H1 (cell line): ENCODE measurements at places on chromosomes 7 and 10. TPM values are rescaled to one million over a fixed set of nuclear protein-coding genes. Genes with fewer than 3 reads are reported as not detected.

The SEC61G gene
- 142 and 156 TPM in 2 replicates for total RNA-seq

The TAS2R41 gene
- not detected in 2 replicates for total RNA-seq

The ADCY1 gene
- 25.9 and 26.9 TPM in 2 replicates for total RNA-seq

The PSAP gene
- 386 and 388 TPM in 2 replicates for total RNA-seq

The FOXI2 gene
- 1.0 and 1.4 TPM in 2 replicates for total RNA-seq

The ITIH2 gene
- total RNA-seq = not detected in 2 replicates

The MKX gene
- 0.92 and 1.3 TPM in 2 replicates for total RNA-seq

The INA gene
- 17.4 and 18.1 TPM in 2 replicates for total RNA-seq

The GPR37 gene
- 15.5 and 17.4 TPM in 2 replicates for total RNA-seq

The ZNF25 gene
- 0.78 and 1.3 TPM in 2 replicates for total RNA-seq

The MACC1 gene
- 17.1 and 17.2 TPM in 2 replicates for total RNA-seq

The PKD2L1 gene
- total RNA-seq = 0.17 and 0.20 TPM in 2 replicates

The GIMAP7 gene
- total RNA-seq = not detected in 2 replicates

The PLEKHA8 gene
- total RNA-seq = 42.0 and 44.0 TPM in 2 replicates

GRCh38 chr7:86629-87028 lies 105.7 kb upstream of the FAM20C start:
- DNase-seq = no peak

- DNase-seq = no peak
These were observed 71.8 kb downstream of the ZNF438 start for GRCh38 chr10:30959836-30960210.

DNA sequence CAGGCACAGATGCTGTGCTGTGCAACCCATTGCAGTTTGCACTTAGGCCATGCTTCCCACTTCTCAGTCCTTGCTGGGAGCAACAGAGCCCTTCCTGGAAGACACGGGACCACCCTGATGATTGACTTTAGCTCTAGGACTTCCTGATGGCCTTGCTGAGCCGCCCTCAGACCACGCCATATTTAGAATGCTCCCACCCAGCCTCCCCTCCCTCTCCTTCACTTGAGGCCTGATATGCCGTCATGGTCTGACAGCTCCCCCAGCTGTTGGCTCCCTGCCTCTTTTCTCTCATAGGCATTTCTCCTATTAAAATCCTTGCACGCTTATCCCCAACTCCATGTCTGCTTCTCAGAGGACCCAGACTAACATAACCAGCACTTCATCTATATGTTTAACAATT lies 29.4 kb upstream of the GATAD1 start:
- no peak for DNase-seq

- DNase-seq = no peak
These were observed 251.9 kb upstream of the TCERG1L start for GRCh38 chr10:131563411-131563810.

- no peak for DNase-seq
These were observed 280.0 kb downstream of the REEP3 start for GRCh38 chr10:63801166-63801565.

GRCh38 chr7:95950698-95951097 lies 178.3 kb downstream of the DYNC1I1 start:
- no peak for DNase-seq

DNA sequence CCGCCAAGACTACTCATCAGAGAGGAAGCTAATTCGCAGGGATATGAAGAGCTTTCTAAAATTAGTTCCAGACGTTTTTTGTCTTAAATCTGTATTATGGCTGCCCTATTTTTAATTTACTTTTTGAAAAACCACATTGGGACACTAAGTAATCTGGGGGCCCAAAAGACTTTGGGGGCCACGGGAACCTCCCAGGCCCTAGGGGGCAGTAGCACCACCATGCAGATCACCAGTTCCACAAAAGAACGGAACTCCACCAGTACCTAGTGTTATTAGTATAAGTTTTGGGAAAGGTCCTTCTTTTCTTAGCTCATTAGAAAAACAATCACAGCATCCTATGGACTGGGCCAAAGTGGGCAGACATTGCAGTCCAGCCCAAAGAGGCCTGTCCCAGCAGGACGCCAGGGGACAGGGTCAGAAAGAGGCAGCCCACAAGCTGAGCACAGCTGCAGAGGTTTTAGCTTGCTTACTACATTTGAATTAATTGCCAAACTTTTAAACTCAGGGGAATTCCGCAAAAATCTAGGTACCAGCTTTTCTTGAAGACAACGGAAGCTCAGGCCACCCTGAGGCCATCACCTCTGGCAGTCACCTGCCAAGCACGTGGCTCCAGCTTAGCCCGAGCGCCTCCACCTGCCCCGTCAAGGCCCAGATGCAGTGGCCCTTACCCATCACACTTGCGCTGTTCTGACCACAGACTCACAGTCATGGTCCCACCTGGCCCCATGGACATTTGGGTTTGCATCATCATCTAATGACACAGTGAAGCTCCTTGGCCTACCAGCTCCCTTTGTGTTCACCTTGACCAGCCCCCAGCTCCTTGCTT lies 74.8 kb downstream of the PARP12 start:
- no peak for DNase-seq

DNA sequence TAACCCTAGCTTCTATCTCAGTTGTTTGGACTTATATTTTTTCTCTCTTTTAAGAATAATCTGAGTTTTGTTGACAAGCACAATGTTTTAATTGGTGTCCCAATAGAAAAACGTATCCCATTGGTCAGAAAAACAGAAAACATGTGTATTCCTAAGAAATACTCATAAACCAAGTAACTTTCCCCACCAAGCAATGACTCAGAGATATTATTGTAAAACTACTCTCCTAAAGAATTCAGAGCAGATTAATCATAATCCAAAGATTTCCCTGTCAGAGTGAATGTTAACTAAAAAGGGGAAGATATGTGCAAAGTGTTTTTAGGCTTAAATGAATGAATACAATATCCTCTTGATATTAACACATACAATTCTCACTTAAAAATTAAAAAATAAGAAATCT lies 29.4 kb upstream of the MBL2 start:
- no peak for DNase-seq

DNA sequence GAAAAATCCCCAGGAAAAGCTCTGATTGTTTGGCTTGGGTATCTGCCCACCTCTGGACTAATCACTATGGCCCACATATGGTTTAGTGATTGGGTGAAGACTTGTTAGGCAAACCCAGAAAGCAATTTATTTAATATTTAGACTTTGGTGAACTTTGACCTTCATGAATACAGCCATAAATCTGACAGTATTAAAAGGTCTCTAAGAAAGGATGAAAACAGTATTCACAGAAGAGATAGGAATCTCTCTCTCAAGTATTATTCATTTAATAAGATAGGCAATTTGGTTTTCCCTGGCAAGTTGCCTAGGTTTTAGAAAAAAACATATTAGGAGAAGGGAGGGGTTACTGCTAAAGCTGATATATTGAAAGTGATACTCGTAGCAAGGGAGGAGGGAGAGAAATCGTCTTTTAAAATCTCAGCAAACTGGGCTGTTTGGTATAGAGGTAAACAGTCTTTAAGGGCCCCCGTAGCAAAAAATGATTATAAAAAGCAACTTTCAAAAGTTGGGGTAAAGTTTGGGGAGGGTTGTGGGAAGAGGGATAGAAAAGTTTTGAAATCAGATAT lies 57.1 kb downstream of the LSMEM1 start:
- no peak for DNase-seq

GRCh38 chr10:17859492-17860156 lies 50.5 kb downstream of the MRC1 start:
- no peak for DNase-seq

DNA sequence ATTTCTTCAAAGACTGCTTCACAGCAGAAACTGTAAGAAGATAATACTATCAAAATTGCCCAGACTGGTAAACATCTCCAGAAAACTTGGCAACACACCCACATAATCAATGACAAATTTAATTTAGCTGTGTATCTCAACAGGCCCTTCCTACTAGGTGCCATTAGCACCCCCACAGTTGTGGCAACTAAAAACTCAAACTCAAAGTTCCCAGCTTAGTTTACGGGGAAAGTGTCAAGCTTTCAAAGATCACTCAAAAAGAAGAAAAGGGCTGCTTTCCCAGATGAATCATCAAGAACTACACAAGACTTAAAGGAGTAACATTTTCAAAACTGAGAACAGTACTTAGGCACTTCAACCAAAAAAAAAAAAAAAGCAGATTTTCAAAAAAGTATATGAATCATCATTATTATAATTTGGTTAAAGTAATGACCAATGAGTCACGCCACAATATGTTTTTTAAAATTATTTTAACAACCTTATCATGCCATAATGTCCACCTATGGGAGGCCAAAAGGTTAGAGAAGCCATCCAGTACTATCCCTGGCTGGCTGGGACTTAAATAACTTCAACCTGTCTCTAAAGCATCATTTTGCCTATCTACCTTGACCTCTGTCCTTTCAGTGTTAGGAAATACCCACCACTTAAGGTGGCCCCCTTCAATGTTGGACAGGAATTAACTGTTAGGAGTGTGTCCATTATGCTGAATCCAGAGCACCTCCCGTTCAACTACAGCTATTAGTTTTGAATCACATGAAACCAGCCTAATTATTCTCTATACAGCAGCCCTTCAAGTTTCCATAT lies 90.8 kb downstream of the ZFAND4 start:
- no peak for DNase-seq

- DNase-seq = no peak
These were observed 1.2 kb downstream of the TECPR1 start for GRCh38 chr7:98250789-98251188.

DNA sequence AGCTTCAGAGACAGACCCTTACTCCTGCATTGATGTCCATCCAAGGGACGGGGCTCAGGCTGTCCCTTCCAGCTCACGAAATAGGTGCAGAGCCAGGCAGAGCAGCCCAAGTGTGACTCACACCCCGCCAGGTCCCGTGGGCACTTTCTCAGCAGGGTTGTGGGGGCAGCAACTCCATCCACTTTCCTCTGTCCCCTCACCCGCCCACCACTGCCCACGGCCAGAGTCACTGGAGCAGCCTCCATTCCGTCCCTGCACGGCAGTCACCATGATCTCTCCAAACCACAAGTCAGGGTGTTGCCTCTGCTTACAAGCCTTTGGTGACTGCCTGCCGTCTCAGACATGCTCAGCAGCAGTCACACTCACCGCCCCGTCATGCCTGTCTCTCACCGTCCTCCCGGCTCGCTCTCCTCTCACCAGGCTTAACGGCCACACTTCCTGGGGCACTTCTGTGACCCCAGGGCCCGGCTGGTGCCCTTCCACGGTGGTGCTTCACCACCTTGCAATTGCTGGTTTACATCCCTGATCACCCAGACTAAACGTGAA lies 39.3 kb downstream of the CALML3 start:
- DNase-seq = no peak

- no peak for DNase-seq
These were observed 161.8 kb downstream of the ETV1 start for GRCh38 chr7:13827716-13828115.

GRCh38 chr7:70457883-70458680 lies 673.9 kb upstream of the GALNT17 start:
- DNase-seq = no peak

- no peak for DNase-seq
These were observed 184.5 kb upstream of the SHH start for GRCh38 chr7:155996718-155997280.

GRCh38 chr10:75283078-75283670 lies 47.4 kb upstream of the COMTD1 start:
- no peak for DNase-seq

- DNase-seq = no peak
These were observed 12.2 kb upstream of the KCP start for GRCh38 chr7:128922496-128923410.

DNA sequence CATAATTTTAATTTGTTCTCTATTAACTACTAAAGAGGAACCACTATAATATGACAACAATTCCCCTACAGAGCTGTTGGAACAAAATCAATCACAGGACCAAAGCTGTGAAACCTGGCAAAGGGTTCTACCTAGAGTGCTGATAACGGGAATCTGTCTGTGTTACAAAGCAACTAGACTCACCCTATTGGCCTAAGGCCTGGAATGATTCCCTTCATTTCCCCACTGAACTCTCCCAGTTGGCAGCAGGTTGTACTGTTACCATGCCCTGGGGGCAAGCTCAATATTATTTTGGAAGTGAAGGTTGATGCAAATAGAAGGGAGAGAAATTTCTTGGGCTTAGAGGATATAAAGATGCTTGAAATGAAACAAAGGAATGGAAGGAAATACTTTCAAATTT lies 81.8 kb downstream of the SEMA3A start:
- no peak for DNase-seq

DNA sequence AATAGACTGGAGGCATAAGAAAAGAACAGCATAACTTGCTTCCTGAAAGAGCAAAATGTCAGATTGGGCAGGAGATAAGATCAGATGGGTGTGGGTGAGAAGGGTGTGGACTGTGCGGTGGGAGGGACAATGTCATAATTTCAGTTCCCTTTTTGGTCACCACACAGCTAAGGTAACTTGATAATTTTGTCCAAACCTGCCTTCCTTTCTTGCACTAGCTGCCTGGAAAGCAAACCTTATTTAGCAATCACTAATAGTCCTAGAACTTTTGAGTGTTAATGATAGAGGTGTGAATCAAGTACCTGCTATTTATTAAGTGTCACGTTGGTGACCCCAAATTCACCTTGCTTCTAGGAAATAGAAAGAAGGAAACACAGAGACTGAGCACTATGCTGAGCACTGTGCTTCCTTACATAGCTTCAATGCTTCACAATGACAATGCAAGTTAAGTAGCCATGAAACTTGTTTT lies 72.4 kb upstream of the SP4 start:
- DNase-seq = no peak

- peak; percentile 22 for DNase-seq
These were observed 105.0 kb upstream of the NANOS1 start for GRCh38 chr10:118924493-118924892.

DNA sequence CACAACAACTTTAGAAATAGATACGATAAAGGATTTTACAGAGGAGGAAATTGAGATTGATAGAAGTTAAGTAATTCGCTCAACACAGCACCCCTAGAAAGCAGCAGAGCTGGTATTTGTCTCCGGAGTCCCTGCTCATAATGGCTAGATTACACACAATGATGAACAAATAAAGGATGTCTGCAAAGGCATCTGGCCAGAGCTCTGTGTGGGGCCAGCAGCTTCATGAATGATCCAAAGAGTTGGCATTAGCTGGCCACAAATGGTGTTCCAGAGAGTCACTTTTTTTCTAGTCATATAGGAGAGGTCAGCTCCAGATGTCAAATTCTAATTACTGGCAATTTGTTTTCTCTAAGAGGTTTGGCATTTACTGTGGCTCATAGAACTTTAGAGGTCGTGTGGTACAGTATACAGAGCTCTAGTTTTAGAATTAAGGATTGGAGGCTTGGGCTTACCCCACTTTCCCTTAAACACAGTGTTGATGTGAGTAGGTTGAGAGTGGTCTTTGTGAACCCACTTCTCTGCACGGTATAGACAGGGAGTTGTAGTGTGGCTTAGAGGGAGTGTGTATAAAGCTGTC lies 186.2 kb downstream of the BICC1 start:
- no peak for DNase-seq
